ENCODE measurements at places on chromosomes 1 and 21.

DNA sequence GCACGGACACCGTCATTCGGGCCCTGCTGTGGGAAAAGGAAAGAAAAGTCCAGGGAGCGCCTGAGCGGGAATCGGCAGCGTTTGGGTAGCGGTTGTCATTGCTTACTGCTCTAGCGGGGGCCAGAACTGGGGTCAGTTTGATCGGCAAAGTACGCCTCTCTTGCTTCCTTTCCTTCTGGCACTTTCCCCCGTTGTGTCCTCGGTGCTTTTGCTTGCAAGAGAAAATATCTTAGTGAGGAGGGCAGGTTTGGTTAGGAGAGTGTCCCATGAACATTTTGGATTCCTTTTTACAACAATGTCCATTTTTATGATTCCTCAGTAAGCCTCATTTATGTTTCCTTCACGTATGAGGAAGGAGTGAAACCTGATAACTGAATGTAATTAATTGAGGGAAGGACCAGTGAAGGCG, 670 bp downstream of the ST3GAL3 start:
- peak; percentile 60 for DNase-seq

DNA sequence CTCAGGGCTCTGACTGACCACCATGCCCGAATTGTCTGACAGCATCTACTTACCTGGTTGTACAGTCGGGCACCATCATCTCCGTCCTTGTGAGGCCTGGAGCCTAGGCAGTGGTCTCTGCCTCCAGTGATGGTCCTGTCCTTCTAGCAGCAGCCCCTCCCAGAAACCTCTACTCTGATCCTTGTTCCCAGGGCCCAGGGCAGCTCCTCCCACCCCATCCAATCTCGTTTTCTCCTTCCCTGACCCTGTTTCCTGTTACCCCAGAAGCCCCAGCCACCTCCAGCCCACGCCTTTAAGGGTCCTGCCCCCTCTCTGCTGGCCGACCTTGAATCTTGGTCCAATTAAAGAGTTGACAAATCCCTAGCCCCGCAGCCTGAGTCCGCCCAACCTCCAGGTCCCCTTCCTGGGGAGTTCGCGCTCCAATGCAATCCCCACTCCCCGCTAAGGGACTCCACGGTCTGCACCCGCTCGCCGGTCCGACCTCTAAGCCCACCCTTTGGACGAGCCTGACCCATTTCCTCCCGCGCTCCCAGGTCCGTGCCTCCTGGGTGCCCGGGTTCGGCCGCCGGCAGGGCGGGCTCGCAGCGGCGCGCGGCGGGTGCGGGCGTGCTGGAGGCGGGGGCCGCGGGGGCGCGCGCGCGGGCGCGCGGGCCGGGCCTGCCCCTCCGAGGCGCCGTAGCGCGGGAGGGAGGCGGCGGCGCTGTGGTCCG, at the start of gene B4GALT2:
Gene B4GALT2 (plus strand): TSS at position 660 of the 710 bp plus-strand sequence. CDS start 1,951 bp downstream, outside the sequence.
- DNase-seq: peak; percentile 35

GRCh38 chr21:45162809-45163208, 88.4 kb downstream of the ADARB1 start:
- DNase-seq: no peak

GRCh38 chr1:110673197-110673701, 1.5 kb downstream of the KCNA3 start:
- DNase-seq: no peak

DNA sequence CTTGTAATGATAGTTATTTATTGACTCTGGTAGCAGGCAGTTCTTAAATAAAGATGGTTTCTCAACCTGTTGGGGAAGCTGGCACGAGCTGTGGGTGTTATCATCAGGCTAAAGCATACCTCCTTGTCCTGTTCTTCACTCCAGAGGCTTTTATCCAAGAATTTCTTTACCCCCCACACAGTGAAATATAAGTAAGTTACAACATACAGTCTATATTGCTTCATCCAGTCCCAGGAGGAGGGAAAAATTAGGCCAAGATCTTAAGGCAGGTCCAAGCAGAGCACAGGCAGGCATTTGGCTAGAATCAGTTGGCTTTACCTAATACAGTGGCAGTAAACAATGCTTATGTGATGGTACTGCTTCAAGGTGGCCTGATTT, 6.3 kb downstream of the TMEM81 start:
- DNase-seq: no peak

DNA sequence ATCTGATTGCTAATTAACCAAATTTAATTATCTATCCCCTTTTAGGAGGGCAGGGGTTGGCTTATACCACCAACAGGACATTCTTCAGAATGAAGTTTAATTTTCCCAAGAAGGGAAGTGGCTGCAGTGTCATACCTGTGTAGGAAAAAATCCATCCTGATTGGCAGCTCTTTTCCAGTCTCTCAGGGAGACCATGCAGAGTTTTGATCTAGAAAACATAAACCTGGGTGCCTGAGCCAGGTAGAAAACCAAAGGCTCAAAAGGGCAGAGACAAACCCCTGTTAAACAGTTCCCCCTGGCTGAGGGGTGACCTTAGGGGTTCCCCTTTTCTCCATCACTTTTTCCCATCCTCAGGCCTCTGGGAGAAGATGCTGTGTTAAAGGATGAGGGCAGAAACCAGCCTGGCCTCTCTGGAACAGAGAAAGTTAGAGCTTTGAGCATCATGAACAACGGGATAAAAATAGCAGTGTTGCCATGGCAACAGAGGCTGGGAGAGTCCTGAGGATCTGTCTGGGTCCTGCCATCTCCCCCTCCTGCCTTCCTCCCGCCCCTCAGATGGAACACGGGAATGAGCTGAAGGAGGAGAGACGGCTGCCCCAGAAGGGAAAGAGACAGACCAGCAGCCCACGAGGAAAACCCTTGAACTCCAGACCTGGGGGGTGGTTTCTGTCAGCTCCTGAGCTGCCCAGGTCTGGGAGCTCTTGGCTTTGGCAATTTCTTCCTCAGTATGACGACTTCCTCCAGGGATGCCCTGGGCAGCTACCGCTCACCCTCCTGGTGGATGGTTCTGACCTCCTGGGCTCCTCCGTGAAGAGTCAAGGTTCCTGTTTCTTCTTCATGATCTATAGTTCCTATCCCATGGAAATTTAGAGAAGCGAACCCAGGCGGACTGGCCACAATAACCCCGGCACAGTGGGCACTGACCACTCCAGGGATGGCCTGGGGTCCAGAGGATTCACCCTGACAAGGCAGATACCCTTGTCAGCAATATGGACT, 14.0 kb upstream of the LEMD1 start:
- DNase-seq: peak; percentile 17

DNA sequence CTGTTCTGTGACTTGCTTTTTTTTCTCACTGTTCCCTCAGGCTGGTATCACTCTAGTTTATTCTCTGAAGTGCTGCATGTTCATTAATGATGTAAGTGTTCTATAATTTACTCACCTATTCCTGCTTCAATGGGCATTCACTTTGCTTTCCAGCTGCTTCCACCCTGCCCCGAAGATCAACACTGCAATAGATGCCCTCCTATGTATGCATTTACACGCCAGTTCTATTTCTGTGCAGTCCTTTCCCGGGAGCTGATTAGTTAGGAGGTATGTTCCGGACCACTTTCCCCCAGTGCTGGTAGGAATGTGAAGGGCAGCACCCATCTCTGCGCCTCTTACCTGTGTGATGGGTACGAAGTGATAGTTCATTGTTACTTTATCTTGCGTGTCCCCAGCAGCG, 103.4 kb downstream of the DHRS3 start:
- no peak for DNase-seq

DNA sequence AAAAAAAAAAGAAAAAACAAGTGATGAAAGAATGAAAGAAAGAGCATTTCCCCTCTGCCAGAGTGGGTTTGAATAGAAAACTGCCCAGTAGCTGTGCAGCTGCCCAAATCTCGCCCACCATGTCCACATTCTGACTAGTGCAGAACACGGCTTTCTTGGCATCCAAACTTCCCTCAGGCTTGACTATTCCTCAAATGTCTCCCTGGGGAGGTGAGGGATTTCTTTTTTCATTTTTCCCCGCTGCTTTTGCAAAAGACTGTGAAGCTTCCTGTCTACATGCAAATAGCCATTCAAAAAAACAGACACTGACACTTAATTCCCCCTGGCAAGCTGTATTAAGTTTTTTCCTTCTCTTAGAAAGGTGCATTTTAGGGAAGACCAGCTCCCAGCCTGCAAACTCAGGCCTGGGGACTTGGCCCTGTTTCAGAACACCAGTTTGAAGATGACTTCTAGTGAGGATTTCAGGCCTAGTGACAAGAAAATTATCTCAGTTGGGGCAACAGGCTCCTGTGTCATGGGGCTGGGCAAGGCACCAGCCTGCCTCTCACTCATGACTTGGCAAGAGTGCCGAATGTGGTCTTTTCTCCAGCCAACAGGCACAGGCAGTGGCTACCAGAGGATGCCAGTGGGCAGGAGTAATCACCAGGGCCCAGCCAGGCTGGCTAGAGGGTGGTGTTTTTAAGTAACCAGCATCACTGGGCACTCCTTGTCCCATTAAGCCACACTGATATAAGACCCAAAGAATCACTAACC, 178.1 kb upstream of the NFIA start:
- no peak for DNase-seq

DNA sequence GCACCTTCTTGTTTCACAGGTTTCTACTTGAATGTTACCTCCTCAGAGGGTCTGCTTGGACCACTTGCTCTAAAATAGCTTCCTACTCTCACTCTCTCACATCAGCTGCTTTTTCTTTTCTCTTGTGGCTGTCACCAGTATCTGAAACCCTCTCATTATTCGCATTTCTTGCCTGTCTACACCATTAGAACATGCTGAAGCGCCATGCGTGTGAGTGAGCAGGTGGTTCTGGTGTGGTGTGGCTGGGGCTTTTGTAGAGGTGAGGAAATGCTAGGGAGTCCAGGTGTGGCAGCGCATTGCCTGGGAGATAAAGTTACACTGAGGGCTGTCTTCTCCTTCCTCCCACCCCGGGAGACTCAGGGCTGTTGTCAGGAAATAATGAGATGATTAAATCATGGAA, 4.1 kb downstream of the ZNF362 start:
- DNase-seq: no peak

GRCh38 chr1:153639280-153639679, 5.4 kb downstream of the CHTOP start:
- DNase-seq: no peak

- DNase-seq: no peak
Observed at GRCh38 chr1:19456968-19457441, 28.3 kb downstream of the CAPZB start.

GRCh38 chr1:241770115-241770514, 77.9 kb upstream of the EXO1 start:
- DNase-seq: no peak

DNA sequence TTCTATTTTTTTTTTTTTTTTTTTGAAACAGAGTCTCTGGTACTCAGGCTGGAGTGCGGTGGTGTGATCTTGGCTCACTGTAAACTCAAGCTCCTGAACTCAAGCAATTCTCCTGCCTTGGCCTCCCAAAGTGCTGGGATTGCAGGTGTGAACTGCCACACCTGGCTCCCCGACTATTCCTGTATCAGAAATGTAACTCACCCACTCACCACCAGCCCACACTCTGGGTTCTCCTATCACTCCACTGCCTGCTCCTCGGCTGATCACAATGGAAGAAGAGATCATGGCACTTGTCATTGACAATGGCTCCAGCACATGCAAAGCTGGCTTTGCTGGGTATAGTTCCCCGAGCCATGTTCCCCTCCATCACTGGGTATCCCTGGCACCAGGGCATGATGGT, 15.9 kb downstream of the RABIF start:
- DNase-seq: no peak

DNA sequence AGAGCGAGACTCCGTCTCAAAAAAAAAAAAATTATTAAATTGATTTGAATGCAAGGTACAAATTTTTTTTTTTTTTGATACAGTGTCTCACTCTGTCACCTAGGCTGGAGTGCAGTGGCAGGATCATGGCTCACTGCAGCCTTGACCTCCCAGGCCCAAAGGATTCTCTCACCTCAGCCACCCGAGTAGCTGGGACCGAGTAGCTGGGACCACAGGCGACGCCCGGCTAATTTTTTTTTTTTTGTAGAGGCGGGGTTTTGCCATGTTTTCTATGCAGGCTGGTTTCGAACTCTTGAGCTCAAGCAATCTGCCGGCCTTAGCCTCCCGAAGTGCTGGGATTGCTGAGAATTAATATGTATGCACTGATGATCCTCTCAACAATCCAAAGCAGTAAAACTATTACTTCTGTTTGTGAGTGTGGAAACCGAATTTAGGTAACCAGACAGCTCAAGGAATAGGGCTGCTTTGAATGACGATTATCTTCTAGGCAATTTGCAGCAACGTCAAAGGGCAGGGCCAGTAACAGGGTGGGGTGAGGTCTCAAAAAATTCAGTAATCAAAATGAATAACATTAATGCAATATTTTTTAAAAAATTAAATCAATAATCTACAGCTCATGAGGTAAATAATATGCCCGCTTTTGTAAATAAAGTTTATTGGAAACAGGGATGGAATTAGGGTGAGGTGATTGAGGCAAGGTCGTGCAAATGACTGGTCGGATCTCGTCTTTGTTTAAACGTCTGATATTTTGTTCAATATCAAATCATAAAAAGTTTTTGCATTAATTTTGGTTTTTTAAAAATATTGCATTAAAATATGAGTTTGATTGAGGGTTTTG, 1.2 kb downstream of the CLSPN start:
- no peak for DNase-seq

GRCh38 chr1:159429074-159429861, 2.7 kb upstream of the OR10J4 start:
- no peak for DNase-seq

DNA sequence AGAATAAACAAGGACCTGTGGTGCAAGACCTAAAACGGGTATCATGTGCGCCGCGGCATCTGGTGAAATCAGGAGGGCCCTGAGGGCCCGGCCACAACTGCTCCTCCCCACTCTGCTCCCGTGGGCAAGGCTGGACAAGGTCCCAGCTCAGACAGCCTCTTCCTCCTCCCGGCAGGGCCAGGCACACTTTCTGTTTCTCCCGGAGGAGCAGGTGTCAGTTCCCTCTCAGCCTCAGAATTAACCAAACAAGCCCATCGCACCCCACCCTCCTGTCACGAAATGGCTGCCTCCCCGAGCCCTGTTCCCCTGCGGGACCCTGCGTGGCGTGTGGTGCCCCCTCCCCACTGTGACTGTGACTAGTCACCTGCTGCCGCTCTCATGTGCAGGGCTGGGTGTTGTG, 15.2 kb downstream of the PTTG1IP start:
- no peak for DNase-seq

DNA sequence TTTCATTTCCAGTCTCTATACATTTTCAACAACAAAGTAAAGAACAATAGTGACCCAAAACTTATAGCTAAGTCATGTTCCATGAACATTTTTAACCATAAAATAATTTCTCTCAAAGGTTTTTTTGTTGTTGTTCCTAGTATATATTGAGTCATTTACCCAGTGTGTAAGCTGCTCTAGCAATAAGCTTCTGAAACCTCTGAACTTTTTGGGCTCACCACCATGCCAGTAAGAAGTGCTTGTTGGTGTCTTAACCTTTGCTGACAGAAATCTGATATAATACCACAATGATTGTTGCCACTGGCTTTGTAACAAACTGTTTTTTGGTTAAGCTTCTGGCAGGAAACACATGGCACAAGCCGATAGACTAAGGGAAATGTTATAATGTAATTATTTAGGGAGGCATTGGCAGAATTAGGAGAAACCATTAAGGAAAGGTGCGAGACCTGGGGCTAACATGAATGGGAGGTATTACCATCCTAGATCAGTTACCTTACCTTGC, 52.6 kb upstream of the UBE2U start:
- DNase-seq: no peak

All from NCI-H1105 treated with DMSO at 0.1 percent for 48 hours (cell line).